ENCODE measurements at places on chromosomes 7 and 10.

GRCh38 chr10:809671-810350 is 120.3 kb upstream of the DIP2C start:
- DNase-seq: no peak

DNA sequence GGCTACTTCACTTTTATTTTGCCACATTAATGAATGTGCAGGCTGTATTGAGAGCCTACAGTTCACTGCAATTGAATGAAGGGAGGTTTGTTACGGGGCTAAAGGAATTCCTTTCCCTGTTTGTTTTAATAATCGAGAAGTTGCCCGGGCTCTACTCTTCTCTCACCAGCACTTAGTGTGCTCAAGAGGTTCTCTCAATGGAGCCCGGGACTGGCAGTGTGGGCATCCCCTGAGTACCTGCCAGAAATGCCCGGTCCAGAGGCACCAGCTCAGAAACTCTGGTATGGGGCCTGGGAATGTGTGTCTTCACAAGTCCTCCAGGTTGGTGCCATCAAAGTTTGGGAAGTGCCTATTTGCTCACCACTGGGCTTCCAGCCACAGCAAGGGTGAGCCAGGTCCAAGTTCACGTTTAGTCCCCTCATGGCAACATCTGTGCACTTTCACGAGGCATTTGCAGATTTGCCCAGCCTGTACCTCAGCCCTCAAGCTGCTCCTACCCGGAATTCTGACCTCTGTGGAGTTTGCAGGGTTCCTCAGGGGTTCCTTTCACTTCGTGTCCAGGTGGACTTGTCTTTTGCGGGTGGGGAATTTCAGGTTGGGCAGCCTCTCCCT is 622.4 kb downstream of the SDK1 start:
- DNase-seq: no peak

DNA sequence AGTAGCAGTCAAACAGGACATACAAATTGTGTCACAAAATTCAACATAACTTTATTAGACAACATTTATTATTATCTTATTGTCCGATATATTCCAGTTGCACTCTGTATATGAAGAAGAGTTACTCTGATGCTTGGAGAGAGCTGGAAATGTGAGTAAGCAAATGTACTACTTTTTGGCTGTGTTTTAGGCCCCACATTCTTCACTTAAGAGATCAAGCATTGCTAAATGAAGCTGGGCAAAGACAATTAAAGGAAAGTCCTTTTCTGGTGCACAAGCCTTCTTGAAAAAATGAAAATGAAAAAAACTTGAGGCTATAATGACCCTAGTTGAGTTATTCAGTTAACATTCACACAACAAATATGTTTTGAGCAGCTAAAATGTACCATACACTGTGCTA is 26.1 kb downstream of the MYPN start:
- DNase-seq: no peak

- no peak for DNase-seq
Measured at GRCh38 chr7:55965805-55966421, 1.5 kb downstream of the NIPSNAP2 start.

DNA sequence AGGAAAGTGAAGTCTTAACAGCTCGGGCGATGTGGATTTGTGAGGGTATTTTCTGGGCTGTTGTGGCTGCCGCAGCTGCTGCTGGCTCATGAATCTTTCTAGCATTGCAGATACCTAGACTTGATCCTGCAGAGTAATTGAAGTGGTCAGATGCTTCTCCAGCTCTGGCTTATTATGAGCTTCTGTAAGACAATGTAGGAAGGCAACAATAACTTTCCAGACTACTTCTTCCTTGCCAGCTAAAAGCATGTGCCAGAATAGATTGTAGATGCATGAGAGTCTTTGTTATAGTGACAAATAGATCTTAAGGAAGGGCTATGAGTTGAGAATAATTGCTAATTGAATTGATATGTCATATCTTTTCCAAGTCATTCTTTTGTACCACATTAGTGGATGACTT is 461.4 kb upstream of the POT1 start:
- DNase-seq: no peak

DNA sequence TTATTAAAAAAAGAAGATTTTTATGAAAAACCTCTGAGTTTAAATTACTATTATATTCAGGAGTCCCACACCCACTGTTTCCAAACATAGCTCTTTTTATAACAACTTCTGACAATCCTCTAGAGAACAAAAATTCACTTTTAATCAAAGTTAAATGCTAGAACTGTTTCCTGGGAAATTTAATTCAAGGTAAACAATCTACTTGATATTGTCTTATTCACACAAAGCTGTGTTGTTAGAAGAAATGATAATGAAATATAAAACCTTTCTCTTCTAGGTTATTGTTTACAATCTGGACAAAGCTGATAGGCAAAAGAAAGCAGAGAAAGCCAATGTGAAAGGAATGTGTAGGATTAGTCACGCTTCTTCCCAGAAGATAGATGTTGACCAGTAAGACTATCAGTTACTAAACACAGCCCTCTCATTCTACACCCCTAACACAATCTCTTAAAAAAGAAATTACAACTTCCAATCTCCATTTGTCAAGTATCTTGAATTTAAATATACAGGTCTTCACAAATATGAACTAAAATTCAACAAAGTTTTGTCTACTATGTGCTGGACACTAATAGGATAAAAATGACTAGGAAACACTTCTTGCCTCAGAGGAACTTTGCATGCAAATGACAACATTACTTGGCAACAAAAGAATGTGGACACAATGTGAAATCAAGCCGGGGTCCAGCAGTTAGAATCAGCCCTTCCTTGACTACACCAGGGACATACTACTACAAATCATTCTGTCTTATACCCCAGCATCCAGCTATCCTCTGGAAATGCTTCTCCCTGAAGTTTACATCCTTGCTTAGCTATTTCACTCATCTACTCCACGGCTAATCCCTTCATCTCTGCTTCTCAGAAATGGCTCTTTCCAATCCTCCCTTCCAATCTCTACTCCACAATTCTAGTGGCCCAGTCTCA is 123.7 kb downstream of the IMMP2L start:
- DNase-seq: peak; percentile 6

- no peak for DNase-seq
Measured at GRCh38 chr7:141698247-141699015, 3.5 kb downstream of the DENND11 start.

DNA sequence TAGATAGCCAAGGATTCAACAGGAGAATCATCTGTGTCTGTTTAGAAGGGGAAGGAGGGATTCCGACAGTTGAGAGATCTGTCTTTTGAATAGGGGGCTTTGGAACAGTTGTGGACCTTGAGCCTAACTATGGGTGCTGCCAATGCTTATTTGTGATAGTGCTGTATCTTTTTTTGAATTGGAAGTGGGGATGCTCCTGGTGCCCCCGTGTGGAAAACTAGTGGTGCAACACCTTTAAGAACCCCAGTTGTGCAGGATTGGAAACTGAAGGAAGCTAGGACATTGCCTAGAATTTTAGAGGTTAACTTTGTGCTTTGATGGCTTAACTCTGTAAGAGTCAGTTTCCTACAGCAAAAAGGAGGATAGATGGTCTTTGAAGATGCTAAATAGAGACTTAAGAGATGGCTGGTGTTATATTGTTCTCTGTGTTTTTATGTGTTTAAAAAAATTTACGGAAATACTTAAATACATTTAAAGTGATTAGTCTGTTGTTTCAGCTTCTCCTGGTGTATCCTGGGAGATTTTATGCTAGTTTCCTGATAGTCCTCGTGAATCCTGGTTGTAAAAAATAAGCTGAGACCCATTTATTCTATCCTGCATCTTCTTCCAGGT is 69.3 kb downstream of the AP3M1 start:
- peak; percentile 80 for DNase-seq

- no peak for DNase-seq
Measured at GRCh38 chr7:153642989-153643388, 409.2 kb upstream of the DPP6 start.

- no peak for DNase-seq
Measured at GRCh38 chr7:51731075-51731474, 414.5 kb upstream of the COBL start.

DNA sequence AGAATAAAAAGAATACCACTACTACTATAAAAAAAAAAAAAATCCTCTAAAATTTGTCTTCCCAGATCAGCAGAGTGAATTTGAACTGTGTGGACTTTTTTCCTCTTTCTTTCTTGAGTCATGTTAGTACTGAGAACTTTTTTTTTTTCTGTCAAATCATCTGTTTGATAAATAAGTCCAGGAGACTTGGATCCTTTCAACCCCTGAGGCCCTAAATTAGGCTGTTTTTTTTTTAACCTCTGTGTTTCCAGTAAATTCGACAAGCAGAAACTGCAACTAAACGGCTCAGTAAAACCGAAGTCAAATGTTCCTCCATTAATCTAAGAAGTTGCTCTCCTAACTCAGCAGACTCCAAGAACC is 2.7 kb downstream of the MAP3K8 start:
- DNase-seq: no peak

GRCh38 chr10:130439766-130440165 is 303.6 kb downstream of the GLRX3 start:
- DNase-seq: no peak

- no peak for DNase-seq
Measured at GRCh38 chr7:82623812-82624211, 180.2 kb upstream of the CACNA2D1 start.

All from erythroblast (primary cell).